Esophagus muscularis mucosa (tissue), 4 donors: ENCODE measurements at places on chromosomes 5 and 9.

- no peak for DNase-seq
These were observed 1164.6 kb upstream of the CDH18 start for GRCh38 chr5:21152611-21153010.

DNA sequence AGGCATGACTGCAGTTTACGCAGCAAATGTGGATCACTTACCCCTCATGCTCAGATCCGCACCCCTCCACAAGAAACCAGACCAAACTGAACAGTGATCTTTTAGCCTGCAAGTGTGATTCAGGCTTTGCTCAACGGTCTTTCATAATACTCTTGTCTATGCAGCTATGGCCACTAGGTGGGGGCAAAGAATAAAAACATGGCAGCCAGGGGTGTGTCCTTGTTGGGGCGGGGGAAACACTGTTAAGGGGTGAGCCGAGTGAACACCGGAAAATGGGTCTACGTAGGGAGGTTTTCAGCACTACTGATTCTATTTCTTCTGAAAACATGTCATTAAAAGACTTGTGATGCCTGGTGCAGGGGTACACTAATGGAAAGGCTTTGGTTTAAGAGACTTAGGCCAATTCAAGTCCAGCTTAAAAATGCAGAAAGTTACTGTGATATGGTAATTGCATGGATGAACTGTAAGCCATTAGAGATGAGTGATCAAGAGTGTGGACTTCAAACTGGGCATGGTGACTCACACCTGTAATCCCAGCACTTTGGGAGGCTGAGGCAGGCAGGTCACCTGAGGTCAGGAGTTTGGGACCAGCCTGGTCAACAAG, 49.9 kb upstream of the GPR151 start:
- no peak for DNase-seq

GRCh38 chr5:135493406-135494180, 41.4 kb upstream of the TIFAB start:
- DNase-seq = no peak

DNA sequence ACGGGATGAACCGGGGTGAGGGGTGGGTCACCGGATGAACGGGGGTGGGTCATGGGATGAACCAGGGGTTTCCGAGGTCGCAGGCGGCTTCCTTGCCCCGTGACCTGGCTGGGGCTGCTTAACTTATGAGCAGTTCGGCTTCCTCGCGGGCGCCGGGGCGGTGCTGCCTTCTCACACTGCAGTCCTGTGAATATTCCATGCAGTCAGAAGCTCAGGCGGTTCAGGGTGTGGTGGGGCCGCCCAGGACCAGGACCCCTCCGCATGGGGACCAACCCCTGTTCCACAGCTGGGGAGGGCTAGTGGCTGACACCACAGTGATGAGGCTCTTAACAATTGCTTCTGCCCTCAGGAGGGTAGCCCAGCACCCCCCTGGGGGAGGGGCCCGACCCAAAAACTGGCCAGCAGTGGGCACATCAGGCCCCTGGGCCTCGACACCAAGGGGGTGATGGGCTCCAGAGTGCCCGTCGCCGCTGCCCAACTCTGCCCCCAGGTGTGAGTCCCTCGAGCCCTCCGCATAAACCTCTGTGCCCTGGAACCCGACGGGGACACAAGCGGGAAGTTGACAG, 30.9 kb upstream of the SLC9A3 start:
- no peak for DNase-seq

- DNase-seq = no peak
These were observed 9.4 kb downstream of the SLC38A9 start for GRCh38 chr5:55702598-55703345.

DNA sequence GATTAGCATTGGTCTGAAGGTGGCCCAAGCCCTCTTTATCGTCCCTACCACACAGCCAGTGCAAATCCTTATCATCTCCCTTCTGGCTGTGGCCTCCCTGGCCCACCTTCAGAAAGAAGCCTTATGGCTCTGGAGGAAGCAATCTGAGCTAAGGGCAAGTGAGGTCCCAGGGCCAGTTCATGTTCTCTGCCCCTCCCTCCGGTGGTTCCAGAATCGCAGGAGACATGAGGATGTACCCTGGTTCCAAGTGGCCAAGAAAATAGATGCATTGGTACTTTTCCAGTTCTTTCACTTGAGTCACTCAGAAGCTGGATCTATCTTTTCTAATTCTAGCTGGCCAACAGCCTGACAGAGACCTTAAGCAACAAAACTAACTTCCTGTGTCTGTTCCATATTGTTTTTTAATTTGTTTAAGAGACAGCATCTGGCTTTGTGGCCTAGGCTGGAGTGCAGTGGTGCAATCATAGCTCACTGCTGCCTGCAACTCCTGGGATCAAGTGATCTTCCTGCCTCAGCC, 60.7 kb downstream of the LHFPL2 start:
- DNase-seq = no peak

DNA sequence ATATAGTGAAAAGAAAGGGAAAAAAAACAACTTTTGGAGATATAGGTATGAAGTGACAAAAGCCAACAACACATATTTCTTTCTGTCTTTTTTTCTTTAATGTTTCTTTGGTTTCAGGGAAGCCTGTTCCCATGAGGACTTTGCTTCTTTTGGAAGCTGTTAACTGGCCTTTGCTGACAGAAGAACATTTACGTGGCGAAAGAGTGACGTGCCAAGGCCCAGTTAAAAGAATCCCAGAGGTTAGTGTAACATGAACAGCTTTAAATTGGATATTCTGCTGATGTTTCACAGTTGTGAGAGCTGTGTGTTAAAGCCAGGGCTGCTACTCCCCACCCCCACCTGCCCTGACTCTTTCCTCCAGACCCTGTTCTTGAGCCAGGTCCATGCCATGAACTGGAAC, 275.9 kb downstream of the CRB2 start:
- no peak for DNase-seq

GRCh38 chr5:142527664-142528295, 158.1 kb downstream of the FGF1 start:
- no peak for DNase-seq

GRCh38 chr9:92315456-92315855, 9.7 kb downstream of the NOL8 start:
- no peak for DNase-seq

GRCh38 chr5:140587495-140587894, 22.9 kb downstream of the SLC35A4 start:
- DNase-seq = no peak

DNA sequence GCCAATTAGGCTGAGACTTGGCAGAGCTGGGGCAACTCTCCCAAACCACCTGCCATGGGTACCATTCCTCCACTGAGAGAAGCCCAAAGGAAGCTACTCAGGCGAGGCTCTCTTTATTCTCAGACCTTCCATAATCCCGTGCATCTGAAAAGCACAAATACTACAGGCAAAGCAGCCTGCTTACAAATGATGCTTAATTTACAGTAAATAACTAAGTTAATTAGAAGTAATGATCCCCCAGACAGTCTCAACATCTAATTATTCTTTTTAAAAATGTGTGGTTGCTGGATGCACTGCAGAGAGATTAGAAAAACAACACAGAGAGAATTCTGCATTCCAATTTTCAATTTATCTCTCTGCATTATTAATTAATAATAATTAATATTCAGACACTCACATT, 53.1 kb downstream of the AK8 start:
- DNase-seq = no peak

- no peak for DNase-seq
These were observed 6.9 kb downstream of the PLPP7 start for GRCh38 chr9:131296460-131296859.

DNA sequence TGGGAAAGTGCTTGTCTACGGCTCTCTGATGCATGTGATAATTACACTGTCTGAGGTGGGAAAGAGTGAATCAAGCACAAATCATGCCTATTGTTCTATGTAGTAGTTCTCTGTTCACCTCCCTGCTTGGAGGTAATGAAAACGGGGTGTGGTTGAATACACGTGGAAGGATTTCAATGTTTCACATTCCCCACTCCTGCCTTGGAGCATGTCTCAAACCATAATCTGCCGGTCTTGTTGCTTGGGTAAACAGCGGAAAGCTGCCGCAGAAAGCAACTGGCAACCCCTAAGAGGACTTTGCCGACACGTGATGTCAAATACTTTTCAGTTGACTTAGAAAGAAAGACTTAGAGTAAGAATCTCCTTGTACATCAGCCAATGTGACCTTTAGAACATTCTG, 63.5 kb upstream of the MOCS2 start:
- DNase-seq = no peak

GRCh38 chr5:57986761-57987341, 473.0 kb downstream of the PLK2 start:
- no peak for DNase-seq

GRCh38 chr9:77939149-77939668, 92.4 kb downstream of the GNAQ start:
- no peak for DNase-seq

DNA sequence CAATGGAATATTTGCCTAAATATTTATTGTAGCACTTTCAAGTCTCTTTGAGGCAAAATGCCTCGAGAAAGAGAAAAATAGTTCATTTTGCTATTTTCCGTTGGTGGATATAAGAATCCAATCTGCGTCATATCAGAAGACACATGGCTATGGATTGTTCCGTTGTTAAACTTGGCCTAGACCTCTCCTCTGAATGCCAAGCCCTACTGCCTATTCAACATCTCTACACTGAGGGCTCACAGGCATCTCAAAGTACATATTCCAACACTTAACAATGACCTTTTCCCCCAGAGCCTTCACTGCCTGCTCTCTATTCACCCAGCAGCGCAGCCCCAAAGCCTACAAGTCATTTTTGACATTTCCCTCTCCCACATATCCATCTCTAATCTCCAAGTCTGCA, 350.1 kb downstream of the GLIS3 start:
- no peak for DNase-seq

- DNase-seq = no peak
These were observed at the start of gene SVEP1 for GRCh38 chr9:110579034-110579861. SVEP1 (minus strand) TSS chr9:110579741; CDS start chr9:110579543, 198 bp downstream.

GRCh38 chr9:6944093-6944551, 186.3 kb downstream of the KDM4C start:
- DNase-seq = no peak

DNA sequence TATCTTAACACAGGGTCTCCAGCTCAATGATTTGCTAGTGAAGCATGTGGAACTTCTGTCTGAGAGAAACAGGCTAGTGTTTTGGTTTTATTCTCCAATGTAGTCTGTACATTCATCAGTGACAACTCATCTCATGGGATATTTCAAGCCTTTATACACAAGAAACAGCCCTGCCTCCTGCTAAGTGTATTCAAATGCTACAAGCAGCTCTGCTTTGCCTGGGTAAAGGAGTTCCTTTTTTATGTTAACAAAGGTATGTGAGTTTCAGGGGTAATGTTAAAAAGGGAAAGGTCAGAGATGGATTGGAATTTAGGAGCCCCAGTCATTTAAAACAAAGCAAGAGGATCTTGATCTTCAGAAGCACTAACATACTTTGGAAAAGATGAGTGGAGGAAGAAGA, 498.7 kb downstream of the ISL1 start:
- DNase-seq = no peak

- DNase-seq = no peak
These were observed 51.5 kb downstream of the MLLT3 start for GRCh38 chr9:20570756-20571155.

- DNase-seq = no peak
These were observed 2.9 kb upstream of the OR13C2 start for GRCh38 chr9:104608336-104608735.

GRCh38 chr9:38362852-38363588, 29.5 kb upstream of the ALDH1B1 start:
- no peak for DNase-seq

DNA sequence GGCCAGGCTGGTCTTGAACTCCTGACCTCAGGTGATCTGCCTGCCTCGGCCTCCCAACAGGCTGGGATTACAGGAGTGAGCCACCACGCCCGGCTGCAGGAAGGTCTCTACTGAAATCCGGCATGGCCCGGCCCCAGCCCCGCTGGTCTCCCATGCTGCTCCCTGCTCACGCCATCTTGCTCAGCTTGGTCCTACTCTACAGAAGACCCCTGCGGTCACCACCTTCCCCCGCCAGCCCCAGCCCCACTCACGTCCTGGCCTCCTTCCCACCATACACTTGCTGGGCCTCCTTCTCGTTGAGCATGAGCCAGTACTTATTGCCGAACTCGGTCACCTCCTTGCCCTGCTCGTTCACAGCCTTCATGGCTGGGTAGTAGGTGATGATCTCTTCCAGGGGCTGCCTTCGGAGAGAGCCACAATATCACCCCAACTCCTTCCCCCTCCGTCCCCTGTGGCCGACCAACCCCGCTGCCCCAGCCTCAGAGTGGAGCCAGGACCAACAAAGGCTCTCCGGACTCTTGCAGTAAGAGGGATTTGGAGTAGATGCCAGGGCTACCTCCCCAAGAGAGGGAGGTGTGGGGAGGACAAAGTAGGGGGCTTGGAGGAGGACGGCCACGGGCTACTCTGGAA, 4.0 kb downstream of the PTGES2 start:
- DNase-seq = no peak

- DNase-seq = no peak
These were observed 22.1 kb downstream of the ANKRD33B start for GRCh38 chr5:10586008-10586407.

DNA sequence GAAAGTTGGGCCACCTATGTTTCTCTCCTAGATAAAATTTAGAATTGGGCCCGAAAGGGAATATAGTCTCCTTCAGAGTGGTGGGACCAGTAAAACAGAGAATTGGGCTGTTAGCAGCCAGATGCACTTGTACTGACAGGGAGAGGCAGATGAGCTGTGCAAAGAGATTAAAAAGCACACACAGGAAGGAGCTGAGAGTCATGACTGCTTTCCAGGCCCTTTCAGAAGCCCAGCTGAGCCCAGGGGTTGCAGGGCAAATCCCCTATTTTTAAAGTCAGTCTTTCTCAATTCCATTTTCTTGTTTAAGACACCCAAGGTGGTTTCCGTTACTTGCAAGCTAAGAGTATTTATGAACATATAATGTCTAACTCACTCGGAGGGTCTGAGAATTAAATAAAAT, 130.4 kb downstream of the PRELID2 start:
- no peak for DNase-seq

GRCh38 chr5:77937015-77937908, 161.1 kb upstream of the TBCA start:
- no peak for DNase-seq

DNA sequence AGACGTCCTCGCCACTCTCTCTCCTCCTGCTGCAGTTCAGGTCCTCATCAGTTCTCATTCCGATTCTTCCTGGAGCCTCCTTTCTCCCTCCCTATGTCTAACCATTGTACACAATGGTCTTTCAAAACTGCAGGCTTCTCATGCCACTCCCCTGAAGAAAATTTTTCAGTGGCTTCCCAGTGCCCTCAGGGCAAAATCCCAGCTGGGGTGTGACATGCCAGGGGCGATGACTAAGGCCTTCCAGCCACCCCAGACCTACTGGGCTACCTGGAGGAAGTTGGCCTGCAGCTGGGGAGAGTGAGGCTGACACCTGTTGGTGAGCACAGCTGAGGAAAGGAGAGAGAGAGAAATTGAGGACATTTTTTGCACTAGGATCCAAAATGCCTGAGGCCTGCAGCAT, 65.2 kb downstream of the SREK1 start:
- DNase-seq = no peak
